ENCODE measurements at places on chromosomes 5 and 9.

DNA sequence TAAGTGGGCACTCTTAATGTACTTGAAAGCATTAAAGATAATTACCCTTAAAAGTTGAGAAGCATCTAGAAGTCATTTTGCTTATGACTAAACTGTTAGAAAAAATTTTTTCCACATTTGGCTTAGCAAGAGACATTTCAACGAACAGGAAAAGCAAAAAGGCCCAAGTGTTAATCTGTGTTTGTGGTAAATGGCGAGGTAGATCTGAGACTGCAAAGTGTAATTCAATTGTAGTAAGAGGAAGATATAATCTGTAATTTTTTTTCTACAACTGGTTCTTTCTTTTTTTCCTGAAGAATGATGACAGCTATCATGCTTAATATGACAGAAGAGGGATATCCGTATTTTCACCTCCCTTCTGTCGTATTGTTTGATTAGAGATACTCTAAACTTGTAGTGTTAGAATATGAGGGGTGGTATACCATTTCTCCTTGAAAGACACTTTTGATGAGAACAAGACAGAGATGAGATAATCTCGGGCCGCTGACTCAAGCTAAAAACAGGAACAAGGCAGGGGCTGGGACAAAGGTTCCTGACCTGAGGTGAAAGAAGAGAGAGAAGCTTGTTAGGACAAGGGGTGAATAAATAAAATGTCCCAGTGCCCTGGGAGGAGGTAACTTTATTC lies 459.3 kb upstream of the ZNF608 start:
- no peak for DNase-seq

DNA sequence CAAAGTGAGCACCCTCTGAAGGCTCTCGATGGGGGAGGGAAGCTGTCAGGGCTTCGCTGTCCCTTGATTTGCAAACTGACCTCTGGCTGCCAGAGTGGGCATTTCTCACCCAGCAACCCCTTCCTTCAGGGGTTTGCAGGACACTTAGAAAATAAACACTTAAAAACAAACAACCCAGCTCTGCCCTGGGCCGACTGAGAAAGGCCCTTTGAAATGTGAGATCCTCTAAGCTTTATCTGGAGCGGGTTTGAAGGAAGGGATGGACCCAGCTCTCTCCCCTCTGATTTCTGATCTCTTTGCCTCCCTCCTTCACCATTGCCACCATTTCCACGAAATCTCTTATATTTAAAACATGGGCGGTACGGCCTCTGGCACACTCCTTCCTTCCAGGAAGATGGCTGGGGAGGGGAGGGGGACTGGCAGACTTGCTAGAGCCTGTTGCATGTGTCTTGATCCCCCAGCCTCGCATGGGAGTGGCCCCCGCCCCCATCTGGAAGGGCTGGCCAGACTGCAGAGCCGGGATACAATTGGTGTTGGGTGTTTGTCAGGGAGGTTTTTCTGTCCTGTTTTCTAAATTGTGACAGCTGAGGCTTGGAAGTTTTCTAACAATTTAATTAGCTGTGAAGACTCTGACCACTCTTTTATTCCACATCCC lies 20.2 kb downstream of the OLFM1 start:
- no peak for DNase-seq

DNA sequence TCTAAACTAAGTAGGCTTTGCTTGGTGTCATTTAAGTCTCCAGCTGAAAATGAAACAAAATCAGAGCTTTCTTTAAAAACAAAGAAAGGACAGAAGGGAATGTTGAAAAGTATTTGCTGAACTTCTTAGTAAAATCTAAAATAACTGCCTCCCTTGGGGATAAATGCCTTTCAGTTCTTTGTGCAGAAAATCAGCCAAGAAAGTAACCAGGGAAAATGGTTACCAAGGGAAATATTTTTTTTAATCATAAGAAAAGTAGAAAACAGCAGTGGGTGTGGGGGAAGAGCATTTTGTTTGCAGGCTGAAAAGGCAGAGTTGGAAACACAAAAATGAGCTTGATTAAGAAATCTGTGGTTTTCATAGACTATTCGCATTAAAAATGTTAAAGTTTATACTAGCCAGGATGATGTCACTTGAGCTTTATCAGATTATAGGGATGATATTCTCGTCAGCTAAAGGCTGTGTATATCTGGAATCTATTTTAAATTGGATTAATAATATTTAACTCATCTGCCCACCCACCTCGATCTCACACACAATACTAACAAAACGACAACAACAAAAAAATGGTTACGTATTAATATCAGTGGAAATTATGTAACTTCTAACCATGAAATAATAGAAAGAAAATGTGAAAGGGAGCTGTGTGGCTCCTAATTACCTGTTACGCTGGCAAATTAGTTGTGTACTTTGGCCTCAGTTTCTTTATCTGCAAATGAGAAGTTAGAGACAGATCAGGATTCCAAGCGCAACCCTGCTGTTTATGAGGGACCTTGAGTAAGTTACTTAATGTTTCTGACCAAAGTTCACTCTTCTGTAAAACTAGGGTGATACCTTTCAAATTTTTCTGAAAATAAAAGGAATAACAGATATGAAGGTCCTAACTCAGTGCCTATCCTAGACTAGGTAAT lies at the start of gene ECM2:
Gene ECM2 (minus strand): TSS at position 51 of the 911 bp plus-strand sequence. CDS start 13,124 bp downstream, outside the sequence.
- DNase-seq = no peak

- DNase-seq = no peak
These were observed 45.0 kb downstream of the MRPL36 start for GRCh38 chr5:1754531-1755220.

DNA sequence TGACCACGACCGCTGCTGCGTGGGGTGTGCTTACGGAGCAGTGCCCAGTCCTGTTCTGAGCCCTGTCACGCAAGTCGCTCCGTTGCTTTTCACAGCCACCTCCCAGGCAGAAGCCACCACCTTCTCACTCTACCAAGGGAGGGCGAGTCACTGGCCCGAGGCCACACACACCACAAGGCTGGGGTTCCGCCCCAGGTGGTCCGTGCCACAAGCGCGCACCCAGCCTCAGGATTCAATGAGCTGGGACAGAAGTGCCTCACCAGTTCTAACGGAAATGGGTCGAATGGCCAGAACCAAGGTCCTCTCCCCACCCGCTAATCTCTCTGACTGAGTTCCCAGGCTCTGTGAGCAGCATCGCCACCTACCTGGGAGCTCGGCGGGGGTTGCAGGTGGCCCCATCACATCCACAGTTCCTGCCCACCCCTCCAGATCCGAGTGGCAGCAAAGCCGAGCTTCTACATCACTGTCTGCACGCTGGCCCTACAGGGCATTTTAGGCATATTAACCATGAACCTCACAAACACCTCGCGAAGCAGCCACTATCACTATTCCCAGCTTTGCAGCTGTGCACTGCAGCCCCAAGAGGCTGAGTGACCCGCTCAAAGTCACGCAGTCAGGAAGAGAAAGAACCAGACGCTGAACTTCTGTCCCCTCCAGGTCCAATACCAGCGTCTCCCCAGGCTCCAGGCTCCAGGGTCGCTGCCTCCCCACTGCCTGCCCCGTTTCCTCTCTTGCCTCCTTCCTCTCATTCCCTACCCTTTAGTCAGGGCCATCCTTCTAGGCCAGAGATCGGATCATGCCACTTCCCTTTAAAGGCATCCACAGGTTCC lies 92.1 kb upstream of the PHYKPL start:
- DNase-seq = peak; percentile 49

DNA sequence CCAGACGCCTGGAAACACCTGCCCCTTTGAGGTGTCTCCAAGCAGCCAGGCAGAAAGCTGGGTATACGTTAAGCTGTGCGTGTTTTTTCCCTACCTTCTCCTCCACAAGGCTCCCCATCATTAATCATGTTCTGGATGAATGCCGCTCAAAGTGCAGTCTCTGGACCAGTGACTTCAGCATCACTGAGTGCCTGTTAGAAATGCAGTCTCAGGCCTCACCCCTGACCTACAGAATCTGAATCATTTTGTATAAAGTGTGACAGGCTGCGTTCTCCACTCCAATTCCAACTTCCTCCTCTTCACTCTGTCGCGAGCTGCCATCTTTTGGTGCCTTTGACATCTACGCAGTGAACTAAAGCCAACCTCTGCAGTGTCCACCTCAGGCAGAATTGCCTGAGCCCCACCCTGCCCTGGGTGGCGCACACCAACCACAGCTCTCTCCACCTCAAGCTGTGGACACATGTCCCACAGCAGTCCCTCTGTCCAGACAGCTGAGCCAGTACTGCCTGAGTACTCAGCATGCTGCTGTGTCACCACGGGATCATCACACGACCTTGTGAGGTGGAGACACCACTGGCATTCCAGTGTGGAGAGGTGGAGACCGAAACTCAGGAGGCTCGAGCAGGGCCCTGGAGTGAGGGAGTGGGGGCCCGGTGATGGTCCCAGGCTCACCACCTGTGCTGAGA lies 14.2 kb downstream of the PTPN3 start:
- DNase-seq = no peak

- no peak for DNase-seq
These were observed 68.6 kb downstream of the XRCC4 start for GRCh38 chr5:83145882-83146331.

GRCh38 chr5:132526974-132527564 lies 16.3 kb downstream of the IL5 start:
- DNase-seq = no peak

- no peak for DNase-seq
These were observed 235.9 kb downstream of the DMRTA1 start for GRCh38 chr9:22682536-22682935.

DNA sequence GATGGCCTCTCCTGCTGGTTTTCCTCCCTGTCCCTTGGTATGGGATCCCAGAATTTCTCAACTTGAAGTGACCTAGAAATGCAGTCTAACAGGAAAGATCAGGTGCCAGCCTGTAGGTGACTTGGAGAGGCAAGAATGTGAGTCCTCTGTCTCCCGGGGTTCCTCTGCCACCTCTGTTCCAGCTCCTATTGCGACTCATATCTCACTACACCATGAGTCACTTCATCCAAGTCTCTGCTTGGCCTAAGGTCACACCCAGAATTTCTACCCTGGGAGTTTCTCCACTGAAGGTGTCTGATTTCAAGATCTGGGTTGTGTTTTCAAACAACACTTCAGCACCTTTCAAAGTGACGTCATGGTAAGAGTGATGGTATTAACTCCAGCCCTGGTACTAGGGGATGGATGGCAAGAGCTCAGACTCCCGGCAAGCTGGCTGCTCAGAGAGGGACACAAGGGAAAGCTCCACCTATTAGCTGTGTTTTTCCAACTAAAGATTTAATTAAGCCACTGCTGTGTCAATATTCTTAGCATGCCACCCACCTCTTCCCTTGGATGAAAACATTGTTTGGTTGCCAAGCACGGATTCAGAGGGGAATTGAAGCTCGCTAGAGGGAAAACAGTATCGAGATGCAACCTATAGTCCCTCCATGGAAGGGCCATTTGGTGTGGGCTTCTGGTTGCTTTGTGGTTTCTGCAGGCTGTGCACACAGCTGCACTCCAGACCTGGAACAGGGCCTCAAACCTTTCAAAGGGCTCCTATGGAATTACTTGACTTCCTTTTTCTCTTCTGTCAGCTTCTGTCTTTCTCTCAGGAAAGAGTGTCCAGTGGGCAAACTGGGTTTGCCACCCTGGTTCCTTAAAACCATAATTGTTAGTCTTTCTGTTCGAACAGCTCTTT lies 205.7 kb downstream of the GAS1 start:
- DNase-seq = no peak

DNA sequence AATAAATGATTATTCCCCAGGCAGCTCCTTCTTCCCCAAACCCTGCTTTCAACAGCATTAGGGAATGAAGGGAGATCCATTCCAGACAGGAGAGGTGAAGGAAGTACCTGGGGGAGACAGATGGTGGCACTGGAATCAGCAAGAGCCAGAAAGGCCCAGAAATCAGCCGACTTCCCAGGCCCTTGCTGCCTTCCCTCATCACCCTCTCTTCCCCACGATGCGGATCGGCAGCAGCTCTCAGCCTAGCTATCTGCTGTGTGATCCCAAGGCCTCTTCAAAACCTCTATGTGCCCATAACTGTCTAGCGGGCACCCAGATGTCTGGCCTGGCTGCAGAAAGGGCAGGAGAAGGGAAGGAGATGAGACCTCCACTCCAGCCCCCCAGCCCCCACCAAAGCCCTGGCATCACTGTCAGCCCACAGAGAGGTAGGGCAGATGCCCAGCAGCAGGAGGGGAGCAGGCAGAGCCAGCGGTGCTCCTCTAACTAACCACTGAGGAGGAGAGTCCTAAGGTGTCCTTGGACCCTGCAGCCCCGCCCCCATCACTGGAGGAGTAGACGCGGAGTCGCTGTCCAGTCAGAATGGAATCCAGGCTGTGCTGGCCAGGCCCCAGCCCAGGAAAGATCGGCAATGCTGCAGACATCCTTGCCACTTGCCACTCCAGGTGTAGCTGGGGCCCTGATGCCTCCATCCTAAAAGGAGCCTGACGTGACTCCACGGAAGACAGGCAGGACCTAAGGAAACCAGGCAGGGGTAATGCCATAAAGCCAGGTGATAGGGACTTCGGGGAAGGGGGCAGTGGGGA lies 12.7 kb downstream of the CNTFR start:
- no peak for DNase-seq

DNA sequence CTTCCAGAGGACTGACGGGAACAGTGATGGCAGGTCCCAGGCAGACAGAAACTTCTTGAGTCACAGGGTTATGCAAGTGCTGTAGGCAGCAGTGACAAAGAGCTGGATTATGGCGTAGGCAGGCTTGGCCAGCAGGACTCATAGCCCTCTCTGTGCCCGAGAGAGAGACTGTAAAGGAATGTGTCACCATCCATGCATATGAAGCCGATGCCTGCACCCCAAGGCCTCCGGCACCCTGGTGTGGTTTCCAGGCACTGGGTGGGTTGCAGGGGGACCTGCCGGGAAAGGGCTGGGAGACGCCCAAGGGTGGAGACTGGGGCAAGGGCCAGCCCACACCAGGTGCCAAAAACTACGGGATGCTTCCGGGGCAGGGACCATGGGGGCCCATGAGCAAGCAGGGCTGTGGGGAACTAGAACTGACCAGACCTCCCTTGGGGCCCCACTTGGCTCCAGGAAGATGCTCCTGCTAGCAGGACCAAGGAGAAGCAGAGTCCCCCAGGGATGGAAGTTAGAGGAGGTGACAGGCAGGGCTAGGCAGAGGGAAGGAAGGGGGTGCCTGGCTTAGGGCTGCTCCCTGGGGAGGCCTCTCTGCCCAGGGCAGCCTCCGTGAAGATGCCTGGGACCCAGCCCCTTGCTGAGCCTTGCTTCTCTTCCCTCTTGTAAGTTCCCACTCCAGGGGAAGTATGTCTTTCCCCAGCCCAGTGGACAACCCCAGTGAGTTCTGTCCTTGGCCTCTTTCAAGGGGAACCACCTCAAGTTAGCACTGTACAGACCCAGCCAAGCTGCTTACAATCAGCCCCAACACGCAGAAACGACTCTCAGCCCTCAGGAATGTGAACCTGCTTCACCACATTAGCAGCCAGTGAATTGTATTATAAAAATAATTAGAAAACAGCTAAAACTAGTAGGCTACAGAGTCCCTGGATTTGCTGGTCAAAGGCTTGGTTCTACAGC lies 10.5 kb upstream of the IPPK start:
- no peak for DNase-seq

GRCh38 chr5:73759771-73760170 lies 133.8 kb downstream of the ARHGEF28 start:
- DNase-seq = no peak

- no peak for DNase-seq
These were observed 4.6 kb downstream of the DCANP1 start for GRCh38 chr5:135442431-135443160.

- DNase-seq = no peak
These were observed 41.4 kb downstream of the SYK start for GRCh38 chr9:90842996-90843395.
